ENCODE measurements at places on chromosomes 3 and 15. TPM values are rescaled to one million over a fixed set of nuclear protein-coding genes. Genes with fewer than 3 reads are reported as not detected.
A peak's percentile ranks its signal among the peaks of the same experiment; 100 is the strongest.

DNA sequence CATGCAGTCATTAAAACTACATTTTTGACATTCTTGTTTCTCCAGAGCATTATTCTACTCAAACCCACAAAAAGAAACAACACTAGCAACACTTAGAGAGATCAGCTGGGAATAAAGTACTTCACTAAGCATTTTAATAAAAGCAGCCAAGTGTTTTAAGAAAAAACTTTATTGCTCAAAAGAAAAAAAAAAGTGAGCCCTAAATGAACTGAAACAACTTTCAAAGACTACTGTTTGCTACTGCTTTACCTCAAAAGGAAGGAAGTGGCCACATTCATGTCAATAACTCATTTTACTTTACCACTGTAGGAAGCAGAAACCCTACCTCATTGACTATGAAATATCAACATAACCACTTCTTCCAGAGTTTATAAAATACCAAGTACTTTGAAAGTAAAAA lies 91.3 kb downstream of the UACA start:
- no peak for DNase-seq

GRCh38 chr3:81516042-81516441 lies 245.4 kb downstream of the GBE1 start:
- no peak for DNase-seq

GRCh38 chr3:133455960-133456359 lies 56.1 kb downstream of the BFSP2 start:
- no peak for DNase-seq

GRCh38 chr15:73697033-73697467 lies 12.9 kb downstream of the CD276 start:
- peak; percentile 84 for DNase-seq

DPPA4 gene
- 0.86 TPM for total RNA-seq

DNA sequence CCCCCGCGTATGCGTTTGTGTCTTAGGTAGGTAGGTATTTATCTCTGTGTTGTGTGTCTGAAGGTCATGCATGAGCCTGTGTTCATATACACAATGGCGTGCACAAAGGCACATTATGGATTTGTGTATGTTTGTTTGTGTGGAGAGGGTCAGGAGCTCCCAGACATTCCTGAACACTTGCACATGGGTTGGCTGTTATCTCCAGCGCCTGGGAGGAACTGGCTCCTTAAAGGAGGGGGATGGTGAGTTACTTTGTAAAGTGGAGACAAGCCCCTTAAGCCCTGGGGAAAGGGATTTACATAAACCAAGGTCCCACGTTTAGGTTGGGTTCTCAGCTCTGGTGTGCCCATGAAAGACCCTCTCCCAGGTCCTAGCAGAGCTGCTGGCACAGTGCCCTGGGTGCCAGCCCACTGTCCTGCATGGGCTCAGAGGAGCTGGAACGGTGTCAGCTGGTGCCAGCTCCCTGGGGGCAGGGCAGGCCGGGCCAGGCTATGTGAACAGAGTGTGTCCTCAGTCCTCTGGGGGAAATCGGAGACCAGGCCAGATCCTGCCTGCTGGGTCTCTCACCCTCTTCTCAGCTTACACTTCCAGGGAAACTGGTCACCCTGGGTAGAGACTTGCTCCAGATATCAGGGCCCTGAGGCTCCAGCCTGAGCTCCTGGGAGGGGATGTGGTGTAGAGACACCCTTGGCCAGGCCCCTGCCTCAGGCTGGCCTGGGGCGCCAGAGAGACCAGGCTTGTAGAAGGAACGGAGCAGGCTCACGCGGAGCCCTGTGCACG lies 25.1 kb downstream of the SNX33 start:
- DNase-seq: peak; percentile 64

GRCh38 chr3:183802989-183803388 lies 22.4 kb downstream of the MAP6D1 start:
- DNase-seq: no peak

UPK1B gene
- total RNA-seq: 37.1 TPM

GRCh38 chr3:196108075-196108743 lies 26.3 kb upstream of the TFRC start:
- no peak for DNase-seq

DNA sequence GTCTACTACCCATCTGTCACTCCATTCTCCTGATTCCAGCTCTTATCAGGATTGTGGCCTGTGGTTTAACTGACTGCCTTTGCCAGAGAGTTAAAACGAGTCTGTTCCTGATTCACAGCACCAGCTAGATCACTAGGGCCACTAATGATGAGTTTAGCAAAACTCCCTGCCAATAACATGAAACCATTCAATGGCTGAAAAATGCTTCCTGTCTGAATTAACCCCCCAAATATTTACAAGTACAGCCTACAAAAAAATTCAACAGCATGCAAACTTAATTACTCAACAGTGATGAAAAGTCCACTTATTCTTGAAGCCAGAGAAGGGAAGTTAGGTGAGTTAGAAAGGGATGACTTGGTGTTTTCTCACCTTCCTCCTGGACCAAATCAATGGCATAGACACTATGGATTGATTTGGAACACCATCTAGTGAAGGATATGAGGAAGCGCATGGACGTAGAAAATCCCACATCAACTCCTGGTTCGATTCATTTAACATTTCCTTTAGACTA lies 141.4 kb downstream of the TGFBR2 start:
- no peak for DNase-seq

DNA sequence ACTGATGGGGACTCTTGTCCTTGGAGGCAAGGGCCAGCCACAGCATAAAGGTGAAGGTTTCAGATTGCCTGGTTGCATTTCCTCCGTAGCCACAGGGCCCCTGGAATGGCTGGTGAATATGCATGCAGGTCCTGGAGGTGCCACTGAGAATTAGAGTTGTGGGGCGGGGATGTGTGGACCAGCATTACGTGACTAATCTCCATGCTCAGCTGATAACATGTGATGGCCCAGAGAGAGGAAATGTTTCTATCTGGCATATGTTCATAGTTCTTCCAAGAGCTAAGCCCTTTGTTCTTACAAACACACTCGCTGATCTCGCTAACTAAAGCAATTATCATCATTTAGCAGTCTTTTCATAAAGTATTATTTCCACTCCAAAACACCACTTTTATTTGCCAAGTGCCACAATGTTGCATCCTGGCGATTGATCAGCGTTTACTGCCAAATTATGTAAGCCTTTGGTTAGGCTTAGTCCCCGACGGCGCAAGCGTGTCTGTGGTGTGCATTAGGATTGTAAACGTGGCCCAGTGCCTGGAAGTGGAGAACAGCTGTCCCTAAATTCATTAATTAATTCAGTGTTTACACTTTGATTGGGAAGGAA lies 55.9 kb downstream of the CGNL1 start:
- no peak for DNase-seq

DNA sequence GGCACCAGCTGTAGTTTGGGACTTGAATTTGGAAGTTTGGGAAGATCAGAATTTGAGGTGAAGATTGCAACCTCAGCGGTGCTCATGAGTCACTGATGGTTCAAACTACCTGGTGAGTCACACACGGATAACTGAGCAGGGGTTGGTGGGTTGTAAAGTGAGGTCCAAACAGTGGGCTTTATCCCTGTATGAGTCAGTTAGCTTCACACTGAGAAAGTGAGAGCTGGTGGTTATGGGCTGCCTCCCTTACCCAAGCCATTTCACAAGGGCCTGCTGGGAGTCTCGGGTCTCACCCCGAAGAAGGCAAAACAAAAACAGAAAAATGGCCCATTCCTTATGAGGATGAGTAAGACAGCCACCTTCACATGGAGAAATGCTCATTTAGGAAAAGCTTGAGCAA lies 77.0 kb downstream of the ITGA11 start:
- DNase-seq: no peak

AMT gene
- 20.7 TPM for total RNA-seq

IGSF10 gene
- total RNA-seq: 13.6 TPM

ESYT3 gene
- total RNA-seq: 5.1 TPM

GRCh38 chr3:126967386-126967785 lies 15.5 kb upstream of the PLXNA1 start:
- no peak for DNase-seq

PRRT3 gene
- total RNA-seq: 6.1 TPM

- DNase-seq: no peak
Observed at GRCh38 chr15:66462627-66463026, 34.9 kb downstream of the SNAPC5 start.

TMEM108 gene
- 0.95 TPM for total RNA-seq

- DNase-seq: no peak
Observed at GRCh38 chr3:39106281-39106811, 1.1 kb downstream of the GORASP1 start.

FETUB gene
- total RNA-seq: not detected

DNA sequence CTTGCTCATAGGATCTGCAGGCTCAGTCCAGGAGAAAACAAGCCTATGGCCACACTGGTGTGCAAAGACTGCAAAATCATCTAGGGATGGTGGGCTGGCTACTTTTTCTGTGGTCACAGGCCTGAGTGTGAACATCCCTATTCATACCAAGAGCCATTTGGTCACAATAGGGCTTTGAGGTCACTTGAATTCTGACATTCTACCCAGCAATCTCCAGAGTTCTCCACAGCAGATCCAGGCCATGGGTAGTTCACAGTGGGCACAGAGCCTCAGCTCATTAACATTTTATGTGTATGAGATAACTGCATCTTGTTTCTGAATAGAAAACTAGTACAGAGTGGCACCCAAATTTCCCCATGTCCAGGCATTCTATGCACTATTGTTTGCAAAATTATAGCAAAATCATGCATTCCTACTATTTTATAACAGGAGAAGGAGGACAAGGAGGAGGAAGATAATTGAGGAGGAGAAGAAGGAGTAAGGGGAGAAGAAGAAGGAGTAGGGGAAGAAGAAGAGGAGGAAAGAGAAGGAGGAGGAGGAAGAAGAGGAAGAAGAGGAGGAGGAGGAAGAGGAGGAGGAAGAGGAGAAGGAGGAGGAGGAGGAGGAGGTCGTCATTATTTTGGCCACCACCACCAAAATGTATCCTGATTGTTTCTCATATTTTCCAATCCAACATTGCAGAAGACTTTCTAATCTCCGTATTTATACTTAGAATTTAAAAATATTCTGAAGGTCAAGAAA lies 129.0 kb downstream of the SEMA6D start:
- DNase-seq: no peak

DNA sequence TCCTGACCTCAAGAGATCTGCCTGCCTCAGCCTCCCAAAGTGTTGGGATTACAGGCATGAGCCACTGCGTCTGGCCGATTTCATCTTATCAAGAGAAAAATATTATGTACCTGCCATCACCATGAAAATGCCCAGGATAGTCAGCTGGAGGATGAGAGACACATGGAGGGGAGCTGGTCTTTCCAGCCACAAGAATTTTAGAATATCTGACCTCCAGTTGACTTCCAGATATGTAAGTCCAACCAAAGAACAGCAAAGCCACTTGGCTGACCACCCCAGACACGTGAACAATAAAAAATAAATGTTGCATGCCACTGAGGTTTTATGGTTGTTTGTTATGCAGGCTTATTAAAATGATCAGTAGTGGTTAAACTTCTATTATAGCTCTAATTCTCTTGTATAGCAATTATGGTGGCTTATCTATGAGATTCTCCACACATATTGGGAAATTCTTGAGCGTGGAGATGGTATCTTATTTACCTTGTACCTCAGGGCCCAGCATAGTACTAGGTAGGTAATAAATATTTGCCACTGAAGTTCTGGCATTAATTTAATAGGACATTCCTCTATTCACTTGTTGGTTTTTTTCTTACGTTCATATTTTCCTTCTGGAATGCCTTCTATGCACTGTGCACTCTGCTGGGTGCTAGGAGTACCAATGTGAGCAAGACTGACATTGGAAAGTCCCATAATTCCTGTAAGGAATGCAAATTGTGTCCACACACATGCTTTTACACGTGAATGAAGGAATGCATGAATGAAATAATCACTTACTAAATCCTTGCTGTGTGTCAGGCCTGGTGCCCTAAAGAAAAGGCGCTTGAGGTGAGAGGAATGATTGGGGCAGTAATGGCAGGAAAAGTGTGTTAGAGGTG lies 77.6 kb downstream of the EDEM1 start:
- no peak for DNase-seq

XCR1 gene
- 0.66 TPM for total RNA-seq

DNA sequence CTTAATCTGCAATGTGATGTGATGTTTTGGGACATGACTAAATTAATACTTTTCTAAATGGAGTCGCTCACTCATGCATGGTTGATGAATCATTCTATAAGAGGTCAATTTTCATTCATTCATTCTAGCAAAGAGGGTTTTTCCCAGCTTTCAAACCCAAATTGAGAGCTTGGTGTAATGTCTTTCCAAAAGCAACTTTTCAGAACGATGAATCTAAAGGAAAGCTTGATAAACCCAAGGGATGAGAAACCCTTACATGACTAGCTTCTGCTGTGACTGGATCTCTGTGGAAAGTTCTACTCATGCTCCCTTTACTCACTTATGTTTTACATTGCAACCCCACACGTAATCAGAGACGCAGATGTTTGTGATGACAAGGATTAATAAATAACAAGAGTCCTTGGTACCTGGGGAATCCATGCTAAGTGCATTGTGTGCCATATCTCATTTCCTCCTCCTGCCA lies 47.7 kb downstream of the PDZRN3 start:
- no peak for DNase-seq

GRCh38 chr3:43255662-43256061 lies 30.7 kb upstream of the SNRK start:
- DNase-seq: no peak

DNA sequence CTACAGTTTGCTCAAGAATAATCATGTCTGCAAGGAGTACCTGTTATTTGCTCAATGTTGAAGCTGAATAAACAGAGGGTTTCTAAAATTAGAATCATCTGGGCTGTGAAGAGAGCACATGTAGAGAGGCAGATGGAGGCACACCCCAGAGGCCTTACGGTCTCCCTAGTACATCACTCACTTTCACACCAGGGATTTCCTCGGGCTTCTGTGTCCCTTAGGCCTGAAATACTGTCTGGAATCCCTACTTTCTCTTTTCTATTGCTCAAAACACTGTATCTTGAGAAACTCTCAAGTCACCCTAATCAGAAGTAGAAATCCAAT lies 473.7 kb upstream of the ROBO2 start:
- DNase-seq: no peak

DNA sequence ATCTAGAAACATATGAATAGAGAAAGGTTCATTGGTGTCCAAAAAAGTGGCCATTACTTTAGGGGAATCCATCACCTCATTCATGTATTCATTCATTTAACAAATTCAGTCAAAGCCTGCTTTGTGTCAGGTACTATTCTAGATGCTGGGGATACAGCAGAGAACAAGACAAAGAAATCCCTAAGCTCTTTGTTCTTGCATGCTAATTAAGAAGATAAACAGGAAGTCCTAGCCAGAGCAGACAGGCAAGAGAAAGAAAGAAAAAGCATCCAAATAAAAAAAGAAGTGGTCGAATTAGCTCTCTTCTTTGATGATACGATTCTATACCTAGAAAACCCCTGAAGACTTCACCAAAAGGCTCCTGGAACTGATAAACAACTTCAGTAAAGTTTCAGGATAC lies 12.4 kb upstream of the ZMAT3 start:
- DNase-seq: no peak

SPPL2A gene
- 94.3 TPM for total RNA-seq

DNA sequence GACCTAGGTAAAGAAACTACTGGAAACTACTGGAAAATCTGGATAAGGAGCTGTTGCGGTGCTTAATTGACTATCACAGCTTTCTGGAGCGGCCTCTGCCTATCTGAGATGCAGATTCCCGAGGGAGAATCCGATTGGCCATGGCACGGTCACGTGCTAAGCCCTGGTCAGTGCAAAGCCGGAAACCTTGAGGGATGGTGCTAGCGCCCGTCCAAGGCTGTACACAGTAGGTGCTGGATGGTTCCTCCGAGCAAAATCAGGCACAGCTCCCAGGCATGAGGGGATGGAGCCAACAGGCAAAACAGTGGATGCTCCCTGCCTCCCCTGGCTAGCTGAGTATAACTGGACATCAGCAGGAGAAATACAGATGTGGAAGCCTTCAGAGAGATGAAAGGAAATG lies 238.7 kb upstream of the HES1 start:
- DNase-seq: no peak

Measured in mucosa of gallbladder (tissue), 1 donor.